Skin of body (tissue), 3 donors: ENCODE measurements at places on chromosomes 2 and 18. TPM values are rescaled to one million over a fixed set of nuclear protein-coding genes. Genes with fewer than 3 reads are reported as not detected.

- DNase-seq, result no peak
Observed at GRCh38 chr2:96087130-96087529, 29.2 kb downstream of the ADRA2B start.

DNA sequence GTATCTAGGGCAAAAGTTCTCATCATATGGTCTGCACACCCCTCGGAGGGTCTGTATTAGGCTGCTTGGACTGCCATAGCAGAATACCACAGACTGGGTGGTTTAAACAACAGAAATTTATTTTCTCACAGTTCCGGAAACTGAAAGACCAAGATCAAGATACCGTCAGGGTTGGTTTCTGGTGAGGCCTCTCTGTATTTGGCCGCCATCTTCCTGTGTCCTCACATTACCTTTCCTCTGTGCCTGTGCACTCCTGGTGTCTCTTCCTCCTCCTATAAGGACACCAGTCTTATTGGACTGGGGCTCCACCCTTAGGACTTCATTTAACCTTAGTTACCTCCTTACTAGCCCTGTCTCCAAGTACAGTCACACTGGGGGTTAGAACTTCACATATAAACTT lies 132.5 kb downstream of the NCOA1 start:
- DNase-seq, result no peak

DNA sequence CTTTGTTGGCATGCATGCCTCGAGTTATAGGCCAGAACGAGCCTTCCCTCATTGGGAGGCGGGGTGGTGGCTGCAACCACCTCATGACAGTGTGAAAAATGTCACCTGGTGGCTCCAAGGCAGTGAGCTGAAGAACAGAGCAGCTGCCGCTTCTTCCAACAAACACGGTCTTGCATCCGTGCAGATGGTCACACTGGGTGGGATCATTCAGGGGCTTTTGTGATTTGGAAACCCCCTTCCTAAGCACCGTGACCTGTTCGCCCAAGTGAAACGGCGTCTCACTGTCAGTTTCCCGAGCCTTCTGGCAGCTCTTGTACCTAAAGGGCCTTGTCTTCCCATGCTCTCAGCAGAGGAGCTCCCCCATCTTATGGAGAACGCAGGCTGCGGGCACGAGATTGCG lies 159.7 kb downstream of the NAPG start:
- no peak for DNase-seq

- no peak for DNase-seq
Observed at GRCh38 chr2:68908392-68908970, 37.3 kb upstream of the BMP10 start.

- no peak for DNase-seq
Observed at GRCh38 chr2:9765611-9766531, 77.4 kb upstream of the TAF1B start.

DNA sequence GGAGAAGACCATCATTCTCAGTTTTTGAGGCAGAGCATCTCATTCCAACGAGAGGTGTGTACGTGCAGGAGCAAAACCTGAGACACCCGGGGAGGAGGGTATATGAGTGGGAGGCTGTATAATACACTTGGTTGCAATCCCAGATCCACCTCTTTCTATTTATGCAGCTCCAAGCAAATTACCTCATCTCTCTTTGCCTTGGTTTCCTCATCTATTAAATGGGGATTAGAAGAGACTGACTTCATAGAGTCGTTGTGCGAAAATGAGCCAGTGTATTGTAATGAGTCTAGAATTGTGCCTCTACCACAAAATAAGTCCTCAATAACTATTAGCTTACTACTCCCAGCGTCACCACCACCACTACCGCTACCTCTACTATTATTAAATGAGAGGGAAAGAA lies 40.1 kb downstream of the TGOLN2 start:
- DNase-seq, result no peak

LRP1B gene
- total RNA-seq, result 1.7 TPM

CAPN13 gene
- total RNA-seq, result 0.30 TPM

SPP2 gene
- not detected for total RNA-seq

DAPL1 gene
- 41.6 TPM for total RNA-seq

FOXD4L1 gene
- total RNA-seq, result not detected

POTEI gene
- 0.10 TPM for total RNA-seq

SCN9A gene
- total RNA-seq, result 13.3 TPM

CNTNAP5 gene
- 0.10 TPM for total RNA-seq

FMNL2 gene
- 43.7 TPM for total RNA-seq

BOLL gene
- 0.10 TPM for total RNA-seq
